ENCODE measurements at places on chromosomes 3 and 15.

GRCh38 chr3:98964784-98965183 is 63.3 kb upstream of the DCBLD2 start:
- no peak for DNase-seq

DNA sequence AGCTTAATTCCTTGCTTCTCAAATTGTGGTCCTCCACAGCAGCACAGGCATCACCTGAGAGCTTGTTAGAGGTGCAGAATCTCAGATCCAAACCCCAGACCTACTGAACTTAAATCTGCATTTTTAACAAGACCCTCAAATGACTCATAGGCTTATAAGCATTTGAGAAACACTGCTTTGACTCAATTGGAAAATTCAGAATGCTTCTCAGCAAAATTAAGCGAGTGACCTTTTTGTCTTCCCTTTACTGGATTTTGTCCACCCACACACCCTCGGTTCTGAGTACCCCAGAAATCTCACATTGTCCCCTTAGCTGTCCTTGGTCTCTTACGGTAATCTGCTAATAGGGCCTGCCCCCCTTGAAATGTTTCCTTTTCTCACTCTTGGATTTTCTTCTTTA is 17.9 kb downstream of the CD80 start:
- DNase-seq = no peak

DNA sequence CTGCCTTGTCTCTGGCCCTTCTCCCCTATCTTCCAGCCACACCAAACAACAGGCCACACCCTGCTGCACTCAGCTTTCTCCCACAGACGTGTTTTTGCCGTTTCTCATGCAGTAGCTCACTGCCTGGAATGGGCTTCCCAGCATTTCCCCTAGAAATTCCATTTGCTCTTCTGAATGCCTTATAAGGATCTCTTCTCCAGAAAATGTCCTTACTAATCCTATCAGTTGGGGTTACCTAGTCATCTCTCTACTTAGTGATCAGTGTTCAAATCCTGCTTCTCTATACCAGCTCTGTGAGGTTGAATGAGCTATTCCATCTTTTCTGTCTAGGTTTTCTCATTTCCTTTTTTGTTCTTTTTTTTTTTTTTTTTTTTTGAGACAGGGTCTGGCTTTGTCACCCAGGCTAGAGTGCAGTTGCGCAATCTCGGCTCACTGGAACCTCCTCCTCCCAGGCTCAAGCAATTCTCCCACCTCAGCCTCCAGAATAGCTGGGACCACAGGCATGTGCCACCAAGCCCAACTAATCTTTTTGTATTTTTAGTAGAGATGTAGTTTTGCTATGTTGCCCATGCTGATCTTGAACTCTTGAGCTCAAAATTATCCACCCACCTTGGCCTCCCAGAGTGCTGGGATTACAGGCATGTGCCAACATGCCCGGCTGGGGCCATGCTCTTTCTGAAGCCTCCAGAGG is 98.2 kb upstream of the CHD2 start:
- no peak for DNase-seq

GRCh38 chr3:72093270-72093991 is 308.5 kb upstream of the PROK2 start:
- DNase-seq = no peak

DNA sequence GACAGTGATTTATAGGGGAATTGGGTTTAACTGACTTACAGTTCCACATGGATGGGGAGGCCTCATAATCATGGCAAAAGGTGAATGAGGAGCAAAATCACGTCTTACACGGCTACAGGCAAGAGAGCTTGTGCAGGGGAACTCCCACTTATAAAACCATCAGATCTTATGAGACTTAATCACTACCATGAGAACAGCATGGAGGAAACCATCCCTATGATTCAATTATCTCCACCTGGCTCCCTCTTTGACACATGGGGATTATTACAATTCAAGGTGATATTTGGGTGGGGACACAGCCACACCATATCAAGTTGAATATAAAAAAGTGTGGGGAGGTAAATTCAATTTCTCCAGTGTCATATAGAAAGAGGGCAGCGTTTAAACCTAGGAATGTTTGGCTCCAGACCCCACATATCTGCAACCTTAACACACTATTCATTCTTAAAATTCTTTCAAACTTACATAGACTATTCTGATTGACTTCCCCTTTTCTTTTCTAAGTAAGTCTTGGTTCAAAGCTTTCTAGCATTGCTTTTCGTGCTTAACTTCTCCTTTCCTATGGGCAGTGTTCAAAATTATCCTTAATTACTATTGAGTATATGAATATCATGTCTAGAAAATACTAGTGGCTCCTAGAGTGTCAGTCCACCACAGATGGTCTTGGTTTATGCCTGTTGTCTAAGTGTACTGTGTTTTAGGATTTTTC is 446.7 kb upstream of the GBE1 start:
- no peak for DNase-seq
